Lung (tissue), 17 donors: ENCODE measurements at places on chromosomes 1 and 21. TPM values are rescaled to one million over a fixed set of nuclear protein-coding genes. Genes with fewer than 3 reads are reported as not detected.

The INKA2 gene
- polyA plus RNA-seq, result 2.3 TPM

The TNFRSF1B gene
- 15.4 TPM for polyA plus RNA-seq

The MEX3A gene
- polyA plus RNA-seq, result 1.00 TPM

The CFAP74 gene
- 3.2 TPM for polyA plus RNA-seq

The SH2D5 gene
- polyA plus RNA-seq, result 0.37 TPM

The VHLL gene
- polyA plus RNA-seq, result not detected

The OR2L3 gene
- not detected for polyA plus RNA-seq

The RNU5D-1 gene
- not detected for polyA plus RNA-seq

The PROK1 gene
- polyA plus RNA-seq, result 0.22 TPM

The C1orf141 gene
- polyA plus RNA-seq, result 0.49 TPM

The GBP3 gene
- 7.4 TPM for polyA plus RNA-seq

The IL12RB2 gene
- 0.02 TPM for polyA plus RNA-seq

The SLC45A3 gene
- polyA plus RNA-seq, result 3.8 TPM

The GUCA2A gene
- 0.29 TPM for polyA plus RNA-seq

The PAQR6 gene
- 1.7 TPM for polyA plus RNA-seq

The KRTAP7-1 gene
- polyA plus RNA-seq, result not detected

The SPATA17 gene
- polyA plus RNA-seq, result 3.9 TPM

The ANXA9 gene
- polyA plus RNA-seq, result 0.37 TPM

The ST6GALNAC5 gene
- polyA plus RNA-seq, result 8.9 TPM

The NPR1 gene
- 57.7 TPM for polyA plus RNA-seq

The FCMR gene
- 3.6 TPM for polyA plus RNA-seq

The KISS1 gene
- 3.4 TPM for polyA plus RNA-seq

The AMY2A gene
- not detected for polyA plus RNA-seq

The CHI3L1 gene
- 169 TPM for polyA plus RNA-seq

The GBP4 gene
- polyA plus RNA-seq, result 20.6 TPM

The RYR2 gene
- polyA plus RNA-seq, result 0.43 TPM

The BACE2 gene
- 31.6 TPM for polyA plus RNA-seq

The EVI5 gene
- 5.8 TPM for polyA plus RNA-seq

The LCE1C gene
- not detected for polyA plus RNA-seq

The OPTC gene
- not detected for polyA plus RNA-seq

The LAMC2 gene
- polyA plus RNA-seq, result 13.7 TPM

The PCSK9 gene
- 15.5 TPM for polyA plus RNA-seq

The FOXD2 gene
- polyA plus RNA-seq, result 0.11 TPM
